ENCODE measurements at places on chromosomes 2 and 18.

DNA sequence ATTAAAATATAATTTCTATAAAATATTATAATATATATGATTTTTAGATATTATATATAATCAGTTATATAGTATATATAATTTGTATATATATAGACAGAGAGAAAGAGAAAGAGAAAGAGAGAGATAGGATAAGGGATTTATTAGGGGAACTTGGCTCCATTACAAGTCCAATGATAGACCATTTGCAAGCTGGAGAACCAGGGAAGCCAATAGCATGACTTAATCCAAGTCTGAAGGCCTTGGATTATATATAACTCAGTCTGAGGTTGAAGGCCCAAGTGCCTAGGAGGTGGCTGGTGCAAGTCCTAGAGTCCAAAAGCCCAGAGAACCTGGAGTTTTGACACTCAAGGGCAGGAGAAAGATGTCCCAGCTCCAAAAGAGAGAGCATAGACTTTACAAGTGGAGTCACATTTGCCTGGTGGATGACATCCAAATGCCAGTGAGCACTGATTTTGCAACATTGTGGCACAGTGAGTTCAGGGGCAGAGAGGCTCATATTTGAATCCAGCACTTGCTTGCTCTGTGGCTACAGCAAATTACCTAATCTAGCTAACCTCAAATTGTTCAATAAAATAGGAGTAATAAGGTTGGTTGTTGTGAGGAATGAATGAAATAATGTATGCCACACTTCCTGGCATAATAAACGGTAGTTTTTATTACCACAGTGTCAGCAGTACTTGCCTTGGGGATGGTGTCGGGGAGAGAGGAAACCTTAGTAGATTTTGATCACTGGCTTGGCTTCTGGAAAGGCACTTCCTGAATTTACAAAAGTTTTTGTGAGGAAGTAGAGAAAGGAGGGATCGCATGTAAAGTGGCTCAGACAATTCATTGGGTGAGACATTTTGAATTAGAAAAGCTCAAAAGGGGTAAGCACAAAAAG is 69.6 kb upstream of the CD28 start:
- DNase-seq, result no peak

DNA sequence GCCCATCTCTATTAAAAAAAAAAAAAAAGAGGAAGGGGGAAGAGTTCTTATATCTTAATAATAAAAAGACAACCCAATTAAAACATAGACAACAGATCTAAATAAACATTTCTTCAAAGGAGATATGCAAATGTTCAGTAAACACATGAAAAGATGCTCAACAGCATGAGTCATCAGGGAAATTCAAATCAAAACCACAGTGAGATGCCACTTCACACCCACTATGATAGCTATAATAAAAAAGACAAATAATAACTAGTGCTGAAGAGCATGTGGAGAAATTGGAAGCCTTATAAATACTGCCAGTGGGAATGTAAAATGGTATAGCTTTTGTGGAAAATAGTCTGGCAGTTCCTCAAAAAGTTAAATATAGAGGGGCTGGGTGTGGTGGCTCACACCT is 61.5 kb upstream of the CYP20A1 start:
- no peak for DNase-seq

GRCh38 chr2:172753610-172754009 is 18.0 kb downstream of the RAPGEF4 start:
- DNase-seq, result no peak

DNA sequence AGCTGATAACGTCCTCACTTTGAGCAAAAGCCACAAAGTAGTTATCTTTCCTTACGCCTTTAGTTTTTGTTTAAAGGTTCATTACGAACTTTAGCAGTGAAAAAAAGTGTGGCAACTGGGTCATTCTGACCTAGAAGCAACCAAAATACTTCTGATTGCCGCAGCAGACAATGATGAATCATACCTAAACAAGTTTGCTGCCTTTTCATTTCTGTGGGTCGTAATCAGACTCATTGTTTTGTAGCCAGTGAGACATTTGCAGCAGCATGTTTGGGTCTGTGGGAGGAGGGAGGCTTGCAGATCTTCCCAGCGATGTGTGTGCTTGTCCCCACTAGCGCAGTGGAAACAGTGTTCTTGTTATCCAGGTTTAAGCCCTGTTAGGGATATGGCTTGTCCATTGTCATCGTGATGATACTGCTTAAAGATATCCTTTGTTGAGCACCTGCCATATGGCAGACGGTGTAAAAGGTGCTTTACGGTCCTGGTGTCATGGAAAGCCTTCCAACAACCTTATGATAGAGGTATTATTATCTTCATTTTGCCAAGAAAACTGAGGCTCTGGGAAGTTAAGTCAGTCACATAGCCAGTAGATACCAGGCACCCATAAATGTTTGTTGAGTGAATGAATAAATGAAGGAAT is 1.3 kb upstream of the GREB1 start:
- DNase-seq, result no peak

DNA sequence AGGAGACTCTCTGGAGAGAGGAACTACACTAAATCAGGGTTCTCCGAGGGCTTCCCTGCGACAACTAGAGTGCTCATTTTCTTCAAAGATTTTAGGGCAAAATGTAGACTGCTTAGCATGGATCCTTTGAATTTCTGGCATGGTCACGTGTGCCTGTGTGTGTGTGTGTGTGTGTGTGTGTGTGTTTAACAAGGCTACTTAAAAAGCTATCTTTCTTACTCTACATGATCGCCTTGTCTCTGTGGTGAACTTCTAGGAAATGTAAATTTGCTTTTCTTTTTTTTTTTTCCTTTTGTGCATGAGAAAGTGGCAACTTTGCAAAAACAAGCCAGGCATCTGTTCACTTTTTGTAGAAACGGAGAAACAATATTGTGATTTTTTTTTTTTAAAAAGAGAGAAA is 43.9 kb downstream of the SOX11 start:
- no peak for DNase-seq

- DNase-seq, result no peak
Measured at GRCh38 chr2:134391751-134392160, 137.9 kb downstream of the MGAT5 start.

GRCh38 chr2:6909431-6910385 is 7.5 kb upstream of the RNF144A start:
- no peak for DNase-seq

- no peak for DNase-seq
Measured at GRCh38 chr2:151918308-151918707, 90.1 kb upstream of the ARL5A start.

DNA sequence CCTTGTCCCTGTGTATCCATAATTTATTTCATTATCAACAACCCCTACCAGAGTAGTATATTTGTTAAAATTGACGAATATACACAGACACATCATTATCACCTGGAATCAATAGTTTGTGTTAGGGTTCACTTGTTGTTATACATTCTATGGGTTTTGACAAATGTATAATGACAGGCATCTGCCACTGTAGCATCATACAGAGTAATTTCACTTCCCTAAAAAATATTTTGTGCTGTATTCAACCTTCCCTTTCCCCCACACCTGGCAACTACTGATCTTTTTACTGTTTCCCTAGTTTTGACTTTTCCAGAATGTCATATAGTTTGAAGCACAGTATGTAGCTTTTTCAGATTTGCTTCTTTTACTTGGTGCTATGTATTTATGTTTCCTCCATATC is 132.0 kb downstream of the ZNF804A start:
- no peak for DNase-seq

DNA sequence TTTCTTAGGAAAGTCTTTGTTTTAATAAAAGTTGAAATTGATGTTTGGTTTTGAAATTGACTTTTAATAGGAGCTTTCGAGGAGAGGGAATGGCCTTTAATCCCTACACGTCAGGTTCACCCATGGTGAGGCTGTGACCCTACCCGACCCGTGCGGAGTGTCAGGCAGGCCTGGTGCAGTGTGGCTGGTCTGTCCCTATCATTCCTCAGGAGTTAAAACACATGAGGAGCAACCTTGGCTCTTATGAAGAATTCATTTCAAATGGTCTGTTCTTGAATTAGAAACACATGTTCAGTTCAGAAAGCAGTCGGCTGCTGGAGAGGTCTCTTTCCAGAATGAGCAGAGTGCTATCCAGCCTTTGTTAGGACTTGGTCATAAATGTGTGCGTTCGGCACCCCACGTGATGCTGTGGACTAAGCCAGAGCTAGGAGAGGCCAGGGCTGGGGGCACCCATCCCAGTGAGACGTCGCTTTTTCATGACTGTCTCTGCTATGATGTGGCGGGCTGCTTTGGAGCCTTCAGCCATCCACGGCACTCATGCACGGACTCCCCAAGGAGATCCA is 54.7 kb downstream of the EMILIN2 start:
- no peak for DNase-seq

DNA sequence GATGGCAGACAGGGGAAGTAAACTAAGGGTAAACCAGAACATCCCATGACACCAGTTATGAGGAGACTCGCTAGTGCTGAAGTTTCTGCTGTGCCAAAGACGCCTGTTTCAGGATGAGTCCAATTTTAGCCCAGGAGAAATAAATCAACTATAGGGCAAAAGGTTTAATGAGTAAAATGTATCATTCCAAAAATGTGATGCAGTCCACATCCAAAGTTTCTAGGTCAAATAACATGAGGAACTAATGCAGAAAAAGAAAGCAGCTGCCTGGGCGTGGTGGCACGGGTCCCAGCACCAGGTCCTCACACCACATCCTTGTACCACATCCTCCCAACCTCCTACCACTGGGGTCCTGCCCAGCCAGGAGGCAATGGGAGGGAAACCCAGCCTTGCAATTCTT is 126.9 kb upstream of the CTAGE1 start:
- DNase-seq, result no peak

DNA sequence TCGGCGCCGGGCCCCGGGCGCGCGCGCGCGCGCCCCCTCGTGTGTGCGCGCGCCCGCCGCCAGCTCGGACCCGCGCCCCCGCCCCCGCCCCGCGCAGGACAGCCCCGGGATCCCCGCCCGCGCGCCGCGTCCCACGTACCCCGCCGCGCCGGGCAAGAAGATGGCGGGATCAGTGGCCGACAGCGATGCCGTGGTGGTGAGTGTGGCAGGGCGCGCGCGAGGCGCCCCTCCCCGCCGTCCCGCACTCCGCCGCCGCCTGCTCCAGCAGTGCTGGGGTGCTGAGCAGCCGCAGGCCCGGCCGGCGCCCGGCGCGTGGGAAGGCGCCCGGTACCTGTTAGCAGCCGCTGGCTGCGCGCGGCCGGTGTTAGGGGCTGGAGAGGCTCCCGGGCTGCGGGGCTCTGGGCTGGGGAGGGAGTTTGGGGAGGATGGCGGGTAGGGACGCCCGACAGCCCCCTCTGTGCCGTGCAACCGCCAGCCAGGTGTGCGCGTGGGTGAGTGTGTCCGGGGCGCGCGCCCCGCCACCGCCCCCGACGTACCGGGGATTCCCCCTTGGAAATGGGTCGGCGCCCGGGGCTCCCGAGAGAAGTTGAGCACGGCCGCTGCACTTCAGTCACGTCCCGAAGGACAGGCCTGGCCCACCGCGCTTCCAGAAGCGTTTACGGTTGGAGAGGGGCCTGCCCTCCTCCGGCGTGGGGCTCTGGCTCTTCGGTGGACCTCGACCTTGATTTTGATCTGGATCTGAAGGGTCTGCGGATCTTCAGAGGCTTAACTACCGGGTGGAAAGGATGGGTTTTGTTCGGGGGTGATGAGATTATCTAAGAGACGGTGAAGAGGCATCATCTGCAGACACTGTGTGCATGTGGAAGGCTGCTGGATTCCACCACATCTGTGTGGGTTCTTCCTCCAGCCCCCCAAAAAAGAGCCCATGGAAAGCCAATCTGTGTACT is 697 bp downstream of the LGALSL start:
- peak; percentile 3 for DNase-seq

GRCh38 chr2:31420936-31421335 is 6.4 kb upstream of the XDH start:
- DNase-seq, result no peak

GRCh38 chr2:61448229-61448628 is 22.7 kb downstream of the USP34 start:
- DNase-seq, result no peak

DNA sequence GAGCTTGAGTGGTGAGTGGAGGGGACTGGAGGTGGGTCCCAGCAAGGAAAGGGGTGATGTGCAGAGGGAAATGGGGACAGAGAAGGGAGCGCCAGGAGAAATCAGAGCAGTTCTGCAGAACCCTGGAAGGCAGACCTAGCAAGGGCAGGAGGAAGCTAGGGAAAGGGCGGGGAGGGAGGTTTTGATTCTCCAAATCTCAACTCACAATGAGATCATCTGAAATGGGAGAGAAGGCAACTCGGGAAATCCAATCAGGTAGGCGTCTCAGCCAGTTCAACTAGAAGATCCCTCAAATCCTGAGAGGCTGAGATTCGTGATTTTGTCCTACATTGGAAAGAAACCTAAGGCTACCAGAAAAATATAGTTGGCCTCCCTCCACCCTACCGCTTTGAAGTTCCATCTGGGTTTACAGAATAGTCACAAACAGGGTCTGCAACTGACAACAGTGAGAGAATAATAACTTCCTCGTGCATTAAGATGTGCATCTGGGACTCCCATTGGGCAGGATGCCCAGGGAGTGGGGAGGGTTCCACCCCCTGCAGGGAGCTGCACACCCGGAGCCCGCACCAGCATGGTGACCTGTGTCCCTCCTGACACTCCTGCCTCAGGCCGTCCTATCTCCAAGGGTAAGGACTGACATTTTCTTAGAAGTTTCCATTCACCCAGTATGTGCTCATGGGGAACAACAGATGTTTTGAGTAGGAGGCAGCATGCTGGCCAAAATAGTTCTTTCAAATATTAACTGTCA is 113.3 kb upstream of the ODC1 start:
- DNase-seq, result no peak

- no peak for DNase-seq
Measured at GRCh38 chr2:201827621-201828020, 21.3 kb downstream of the CDK15 start.

DNA sequence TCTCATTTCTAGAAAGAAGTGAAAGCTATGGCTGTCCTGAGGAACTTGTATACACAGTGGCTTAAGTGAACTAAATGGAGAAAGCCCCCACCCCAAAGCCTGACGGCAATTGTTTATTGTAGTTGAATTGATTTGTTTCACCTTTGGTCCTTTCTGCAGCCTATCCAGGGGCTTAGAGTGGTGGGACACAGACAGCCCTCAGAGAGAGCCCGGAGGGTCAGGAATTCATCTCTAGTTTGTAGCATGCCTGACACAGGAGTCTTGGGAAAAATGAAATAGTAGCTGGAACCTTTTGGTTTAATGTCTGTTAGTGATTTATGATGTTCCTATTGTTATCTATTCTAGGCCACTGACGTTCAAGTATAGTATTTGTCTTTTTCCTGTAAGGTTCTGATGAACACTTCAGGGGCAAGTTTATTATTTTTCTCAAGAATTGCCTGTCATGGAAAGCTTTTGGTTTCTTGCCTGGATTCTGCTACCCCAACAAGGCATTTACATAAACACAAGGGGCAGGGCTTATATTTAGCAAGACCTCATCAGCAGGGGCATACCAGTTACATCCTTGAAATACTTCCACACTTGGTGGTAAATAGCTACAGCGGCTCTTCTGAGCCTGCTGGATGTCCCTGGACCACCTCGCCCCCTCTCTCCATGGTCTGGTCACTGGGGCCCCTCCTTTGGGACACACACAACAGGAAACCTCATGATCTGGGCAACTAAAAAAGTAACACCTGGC is 44.4 kb downstream of the KCNE4 start:
- DNase-seq, result no peak

- DNase-seq, result no peak
Measured at GRCh38 chr2:9695941-9696340, 65.1 kb upstream of the YWHAQ start.

- DNase-seq, result no peak
Measured at GRCh38 chr2:174656676-174657176, 59.1 kb upstream of the WIPF1 start.

GRCh38 chr18:10928772-10929373 is 220.5 kb downstream of the PIEZO2 start:
- no peak for DNase-seq
